ENCODE measurements at places on chromosomes 16 and 17.

- DNase-seq, result peak; percentile 46
These were observed 28.8 kb downstream of the MPP2 start for GRCh38 chr17:43878260-43879175.

- no peak for DNase-seq
These were observed 16.4 kb upstream of the SEC14L1 start for GRCh38 chr17:77124192-77124889.

- DNase-seq, result no peak
These were observed 18.4 kb upstream of the CORO6 start for GRCh38 chr17:29640981-29641642.

- no peak for DNase-seq
These were observed 306.5 kb upstream of the TNRC6C start for GRCh38 chr17:77651988-77652387.

GRCh38 chr17:80006811-80007752 is 28.6 kb downstream of the TBC1D16 start:
- no peak for DNase-seq

DNA sequence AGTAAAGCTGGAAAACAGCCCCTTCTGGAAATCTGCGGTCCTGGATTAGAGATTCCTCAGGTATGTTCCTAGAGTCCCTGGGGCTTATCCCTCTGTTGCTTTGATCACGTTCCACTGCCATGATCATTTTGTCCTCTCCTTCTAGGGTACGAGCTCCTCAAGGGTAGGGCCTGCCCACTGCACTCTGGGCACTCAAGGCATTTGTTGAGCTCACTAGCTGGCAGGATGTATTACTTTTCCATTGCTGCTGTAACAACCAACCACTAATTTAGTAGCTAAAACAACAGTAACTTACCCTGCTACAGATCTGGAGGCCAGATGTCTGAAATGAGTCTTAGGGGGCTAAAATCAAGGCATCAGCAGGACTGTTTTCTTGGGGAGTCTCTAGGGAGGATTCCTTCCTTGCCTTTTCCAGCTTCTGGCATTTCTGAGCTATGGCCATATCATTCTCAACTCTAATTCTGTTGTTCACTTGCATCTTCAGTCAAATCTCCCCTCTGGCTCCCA is 65.7 kb downstream of the ARSG start:
- no peak for DNase-seq

DNA sequence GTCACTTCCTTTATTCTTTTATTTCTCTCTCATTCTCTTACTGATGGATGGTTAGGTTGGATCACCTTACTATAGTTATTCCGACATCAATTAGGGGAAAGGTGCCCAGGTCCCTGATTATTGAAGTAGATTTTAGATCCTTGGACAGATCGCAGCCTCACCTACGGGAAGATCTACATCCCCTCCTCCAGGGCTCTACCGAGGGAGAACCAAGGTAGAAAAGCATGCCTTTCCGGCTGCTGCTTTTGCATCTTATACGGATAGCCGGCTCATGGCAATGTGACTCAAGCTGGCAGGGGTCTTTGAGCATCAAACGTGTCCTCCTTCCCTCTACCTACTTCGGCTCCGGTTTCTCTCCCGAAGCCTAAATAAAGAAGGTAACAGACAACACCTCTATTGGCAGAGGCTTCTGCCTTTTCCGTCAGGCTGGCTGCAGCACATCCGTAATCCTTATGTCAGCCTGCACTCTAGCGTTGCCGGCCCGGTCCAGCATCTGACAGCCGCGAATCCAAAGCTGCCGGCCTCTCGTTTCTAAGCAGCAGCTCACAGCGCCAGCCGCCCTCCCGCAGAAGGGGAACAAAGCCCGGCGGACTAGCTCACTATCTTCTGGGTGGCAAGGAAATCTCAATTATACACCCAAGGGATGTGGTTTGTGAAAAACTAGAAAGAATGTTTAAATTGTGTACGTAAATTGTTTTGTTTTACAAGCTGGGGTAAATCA is 46.9 kb downstream of the IRX6 start:
- DNase-seq, result no peak

DNA sequence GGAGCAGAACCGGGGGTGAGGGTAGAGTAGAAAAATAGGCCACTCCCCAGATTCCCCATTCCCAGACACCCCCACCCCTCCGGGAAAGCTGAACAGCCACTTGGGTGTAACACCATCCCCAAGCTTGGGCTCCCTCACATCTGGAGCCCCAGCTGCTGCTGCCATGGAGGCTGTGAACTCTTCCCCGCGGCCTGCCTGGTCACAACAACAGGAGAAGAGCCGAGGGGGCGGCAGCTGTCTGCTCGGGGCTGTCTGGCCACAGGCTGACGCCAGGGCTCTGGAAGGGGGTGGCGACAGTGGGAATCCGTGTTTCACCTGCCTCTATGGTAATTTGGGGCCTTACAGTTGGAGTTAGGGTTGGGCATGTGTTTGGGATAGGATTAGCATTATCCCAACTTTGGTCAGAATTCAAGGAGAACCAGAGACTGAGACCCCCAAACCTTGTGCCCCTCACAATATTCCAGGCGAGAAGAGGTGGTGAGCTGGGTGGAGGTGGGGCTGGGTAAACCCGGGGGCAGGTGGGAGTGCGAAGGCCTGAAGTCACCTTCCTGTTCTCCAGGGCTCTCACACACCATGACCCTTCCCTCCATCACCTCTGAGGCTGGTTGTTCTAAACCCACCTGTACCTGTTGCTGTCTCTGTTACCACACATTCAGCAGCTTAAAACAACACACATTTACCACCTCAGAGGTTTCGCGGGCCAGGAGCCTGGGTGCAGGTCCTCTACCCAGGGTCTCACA is 29.7 kb upstream of the NXPH3 start:
- DNase-seq, result no peak

GRCh38 chr16:5379954-5380353 is 282.4 kb upstream of the EEF2KMT start:
- no peak for DNase-seq

DNA sequence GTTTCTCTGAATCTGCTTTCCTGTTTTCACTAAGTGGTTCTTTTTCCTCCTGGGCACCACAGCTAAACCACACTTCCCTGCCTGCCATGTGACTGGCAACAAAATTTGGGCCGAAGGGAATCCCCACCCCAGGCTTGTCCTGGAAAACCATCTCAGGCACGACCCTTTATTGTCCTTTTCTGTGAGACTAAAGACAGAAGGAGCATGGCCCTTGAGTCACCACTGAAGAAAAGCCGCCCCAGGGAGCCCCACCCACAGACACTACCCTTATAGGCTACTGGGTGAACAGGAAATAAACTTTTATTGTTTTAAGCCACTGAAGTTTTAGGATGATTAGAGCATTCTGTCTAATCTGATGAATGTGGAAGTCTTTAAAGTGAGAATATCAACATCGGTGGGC is 88.6 kb upstream of the BRD7 start:
- DNase-seq, result no peak

DNA sequence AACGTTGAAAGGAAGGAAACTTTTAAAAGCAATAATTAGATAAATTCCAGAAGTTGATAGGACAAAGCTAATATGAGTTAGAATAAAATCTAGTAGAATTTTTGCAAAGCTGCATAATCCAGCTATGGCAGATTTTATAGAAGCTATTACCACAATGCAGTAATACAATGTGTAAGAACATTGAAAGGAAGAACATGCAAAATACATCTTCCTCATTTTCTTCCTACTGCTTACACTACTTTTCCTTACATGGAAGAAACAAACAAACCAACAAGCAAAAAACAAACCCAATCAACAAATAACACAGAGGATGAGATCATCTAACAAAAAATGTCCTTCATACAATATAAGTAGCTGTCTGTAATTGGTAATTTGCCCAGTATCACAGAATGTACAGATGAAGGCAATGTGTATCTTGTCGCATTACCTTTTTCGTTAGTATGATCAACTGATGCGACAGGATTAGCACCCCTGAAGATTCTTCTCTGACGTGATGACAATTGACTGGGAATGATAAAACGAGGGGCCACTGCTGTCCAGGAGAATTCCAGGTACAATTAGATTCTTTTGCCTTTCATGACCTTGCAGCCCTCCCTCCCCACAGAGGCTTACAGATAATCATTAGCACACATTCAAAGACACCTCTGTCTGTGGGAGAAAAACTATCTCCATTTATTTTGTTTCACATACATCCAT is 21.2 kb upstream of the LRRC37A start:
- DNase-seq, result no peak

- DNase-seq, result no peak
These were observed 197.4 kb downstream of the SPECC1 start for GRCh38 chr17:20206591-20206990.

- DNase-seq, result no peak
These were observed 9.5 kb downstream of the FOXF1 start for GRCh38 chr16:86519649-86520316.

DNA sequence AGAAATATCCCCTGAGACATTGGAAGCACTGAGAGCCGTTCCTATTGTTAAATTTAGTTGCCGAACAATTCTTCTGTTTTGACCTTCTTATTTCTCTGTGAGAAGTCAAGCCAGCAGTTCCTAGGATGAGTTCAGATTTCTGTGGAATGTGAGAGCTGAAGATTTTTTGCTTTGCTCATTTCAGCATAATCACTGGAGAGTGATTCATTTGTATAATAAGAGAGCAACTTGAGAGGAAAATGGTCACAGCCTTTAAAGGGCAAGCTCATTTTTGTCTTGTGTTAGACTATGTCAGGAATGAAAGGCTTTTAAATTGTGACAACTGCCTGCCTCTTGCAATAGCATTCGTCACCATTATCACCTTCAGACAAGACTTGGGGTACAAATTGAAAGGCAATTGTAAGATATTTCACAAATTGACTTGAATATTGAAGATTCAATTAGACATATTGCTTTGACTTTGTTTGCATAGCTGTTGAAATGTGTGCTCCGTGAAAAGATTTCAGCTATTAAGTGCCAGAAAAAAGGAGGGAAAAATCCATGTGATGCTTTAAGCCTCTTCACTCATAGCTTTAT is 900.0 kb upstream of the GOT2 start:
- DNase-seq, result no peak

- DNase-seq, result no peak
These were observed 6.6 kb upstream of the TMEM204 start for GRCh38 chr16:1526608-1527555.

DNA sequence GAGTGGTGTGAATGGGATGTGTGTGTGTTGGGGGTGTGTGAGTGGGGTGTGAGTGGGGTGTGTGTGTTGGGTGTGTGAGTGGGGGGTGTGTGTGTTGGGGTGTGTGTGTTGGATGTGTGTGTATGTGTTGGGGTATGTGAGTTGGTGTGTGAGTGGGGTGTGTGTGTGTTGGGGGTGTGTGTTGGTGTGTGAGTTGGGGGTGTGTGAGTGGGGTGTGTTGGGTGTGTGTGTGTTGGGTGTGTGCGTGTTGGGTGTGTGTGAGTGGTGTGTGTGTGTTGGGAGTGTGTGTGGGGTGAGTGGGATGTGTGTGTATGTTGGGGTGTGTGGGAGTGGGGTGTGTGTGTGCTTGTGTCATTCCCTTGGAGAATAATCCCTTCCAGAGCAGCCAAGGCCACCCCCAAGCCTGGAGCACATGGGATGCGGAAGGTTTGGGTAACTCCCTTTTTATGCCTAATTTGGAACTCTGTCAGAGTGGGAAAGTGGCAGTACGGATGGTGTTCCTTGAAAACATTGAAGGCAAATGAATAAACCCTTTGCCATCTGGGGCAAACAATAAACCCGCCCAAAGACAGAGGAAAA is 14.3 kb downstream of the RNF213 start:
- DNase-seq, result no peak

DNA sequence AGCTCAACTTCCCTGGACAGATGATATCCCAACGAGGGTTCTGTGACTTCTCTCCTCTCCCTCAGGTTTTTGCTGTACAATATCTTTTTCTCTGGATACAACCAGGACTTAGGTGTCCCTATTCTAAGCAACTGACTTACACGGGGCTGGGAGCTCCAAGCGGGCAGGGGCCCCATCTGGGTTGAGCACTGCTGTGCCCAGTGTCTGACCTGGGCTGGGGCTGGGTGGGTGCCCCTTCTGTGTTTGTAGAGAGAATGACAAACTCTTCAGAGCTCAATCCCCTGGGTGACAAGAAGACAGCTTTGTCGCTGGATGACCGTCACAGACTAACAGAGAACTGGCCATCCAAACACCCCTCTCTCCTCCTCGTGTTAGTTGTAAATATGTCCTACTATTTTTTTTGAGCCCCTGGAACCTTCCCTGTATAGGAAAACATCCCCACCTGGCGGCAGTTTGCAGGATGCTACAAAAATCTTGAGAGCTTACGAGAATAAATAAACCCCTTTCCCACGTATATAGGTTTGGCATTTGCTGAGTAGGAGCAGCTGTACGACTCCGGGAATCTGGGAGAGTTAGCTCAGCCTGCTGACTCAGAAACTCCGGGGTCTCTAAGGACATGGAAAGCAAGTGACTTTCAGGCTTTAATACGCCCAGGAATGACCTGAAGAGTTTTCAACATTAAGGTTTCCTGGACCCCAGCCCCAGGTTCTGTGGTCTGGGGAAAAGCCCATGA is 23.7 kb upstream of the RCVRN start:
- DNase-seq, result no peak

- peak; percentile 5 for DNase-seq
These were observed 914.9 kb downstream of the KCNJ2 start for GRCh38 chr17:71084219-71084618.

DNA sequence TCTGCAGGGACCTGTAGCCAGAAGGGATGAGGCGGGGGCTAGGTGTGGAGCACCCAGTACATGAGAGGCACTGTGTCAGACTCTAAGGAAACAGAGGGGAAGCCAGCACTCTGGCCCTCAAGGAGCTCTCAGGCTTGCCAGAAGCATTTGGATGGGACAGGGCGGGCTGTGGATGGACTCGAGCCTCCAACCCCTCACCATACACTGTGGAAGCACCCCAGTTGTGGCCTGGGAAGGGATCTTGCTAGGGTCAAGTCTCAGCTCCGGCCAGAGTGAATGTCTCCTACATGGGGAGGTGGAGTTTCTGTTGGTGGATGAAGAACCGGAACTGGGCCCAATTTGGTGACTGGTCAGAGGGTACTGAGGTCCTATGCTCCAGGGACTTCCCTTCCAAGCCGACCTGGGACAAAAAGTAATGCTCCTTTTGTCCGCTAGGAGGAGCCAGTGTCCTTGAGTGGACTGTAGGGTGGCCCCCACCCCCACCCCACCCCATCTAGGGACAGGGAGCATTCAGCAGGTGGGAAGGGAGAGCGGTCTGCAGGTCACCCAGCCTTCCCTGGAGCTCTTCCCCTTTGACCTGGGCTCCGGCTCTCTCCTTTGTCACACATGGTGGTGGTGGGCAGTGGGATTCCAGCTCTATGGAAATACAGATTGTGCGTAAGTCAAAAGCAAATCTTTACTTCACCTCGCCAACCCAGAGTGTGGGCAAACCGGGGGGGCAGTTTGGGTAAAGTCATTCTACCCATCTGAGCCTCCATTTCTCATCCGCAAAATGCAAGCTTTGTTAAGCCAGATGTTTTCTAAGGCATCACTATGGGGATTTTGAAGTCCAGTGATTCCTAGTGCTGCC is 20.4 kb upstream of the PHB1 start:
- DNase-seq, result peak; percentile 7

All from NCI-H187 (cell line).